ENCODE measurements at places on chromosomes 1 and 21.

DNA sequence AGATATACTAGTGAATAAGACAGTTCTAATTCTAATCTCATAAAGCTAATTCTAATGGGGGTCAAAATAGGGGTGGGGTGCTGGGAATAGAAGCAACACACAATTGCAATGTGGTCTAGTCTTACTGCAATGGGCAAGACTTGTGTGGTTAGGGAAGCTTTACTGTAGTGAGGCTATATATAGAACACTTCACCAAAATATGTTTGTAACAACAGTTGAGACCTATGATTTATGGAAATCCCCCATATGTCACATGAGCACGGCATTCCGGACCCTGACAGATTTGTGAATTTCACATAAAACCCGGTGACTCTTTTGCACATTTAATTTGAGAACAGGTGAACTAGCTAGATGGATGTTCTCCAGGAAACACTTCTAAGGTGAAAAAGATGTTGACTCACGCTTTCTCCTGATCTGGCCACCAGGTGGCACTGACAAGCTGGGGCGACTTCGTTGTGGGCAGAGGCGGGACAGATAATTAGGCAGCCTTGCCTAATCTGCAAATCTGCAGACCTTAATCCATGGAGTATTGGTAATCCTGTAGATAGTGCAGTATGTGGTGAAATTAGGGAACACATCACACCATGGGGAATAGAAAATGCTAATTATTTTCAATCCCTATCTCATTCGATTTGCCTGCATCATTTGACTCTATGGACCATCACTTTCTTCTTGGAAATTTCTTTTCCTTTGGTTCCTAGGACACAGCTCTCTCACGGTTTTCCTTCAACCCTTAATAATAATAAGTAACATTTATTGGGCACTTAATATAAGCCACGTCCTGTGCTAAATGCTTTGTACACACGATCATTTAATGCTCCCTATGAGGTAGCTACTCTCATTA, 37.7 kb downstream of the KIAA0040 start:
- peak; percentile 63 for DNase-seq

GRCh38 chr1:8822373-8823294, 5.2 kb upstream of the RERE start:
- DNase-seq = no peak

- no peak for DNase-seq
Observed at GRCh38 chr21:34640858-34641257, 25.9 kb upstream of the RCAN1 start.

GRCh38 chr1:218164111-218164929, 120.8 kb upstream of the RRP15 start:
- peak; percentile 3 for DNase-seq

- peak; percentile 65 for DNase-seq
Observed at GRCh38 chr1:161013488-161014230, 7.3 kb downstream of the F11R start.

DNA sequence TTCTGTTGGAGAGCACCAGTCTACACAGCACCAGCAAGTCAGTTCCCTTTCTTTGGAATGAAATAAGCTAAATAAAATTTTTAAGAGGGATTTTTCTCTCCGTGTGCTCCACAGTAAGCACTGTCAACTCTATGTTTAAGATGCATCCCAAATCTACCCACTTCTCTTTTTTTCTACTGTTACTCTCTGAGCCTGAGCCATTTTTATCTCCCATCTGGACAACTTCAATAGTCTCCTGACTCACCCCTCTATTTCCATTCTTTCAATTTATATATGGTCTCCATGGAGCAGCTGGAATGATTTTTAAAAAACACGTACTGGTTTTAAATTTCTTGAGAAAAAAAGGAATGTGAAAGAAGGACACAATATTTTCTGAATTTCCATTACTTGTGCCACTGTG, 24.7 kb upstream of the CCT8 start:
- no peak for DNase-seq

- no peak for DNase-seq
Observed at GRCh38 chr1:204282761-204283221, 69.0 kb upstream of the GOLT1A start.

DNA sequence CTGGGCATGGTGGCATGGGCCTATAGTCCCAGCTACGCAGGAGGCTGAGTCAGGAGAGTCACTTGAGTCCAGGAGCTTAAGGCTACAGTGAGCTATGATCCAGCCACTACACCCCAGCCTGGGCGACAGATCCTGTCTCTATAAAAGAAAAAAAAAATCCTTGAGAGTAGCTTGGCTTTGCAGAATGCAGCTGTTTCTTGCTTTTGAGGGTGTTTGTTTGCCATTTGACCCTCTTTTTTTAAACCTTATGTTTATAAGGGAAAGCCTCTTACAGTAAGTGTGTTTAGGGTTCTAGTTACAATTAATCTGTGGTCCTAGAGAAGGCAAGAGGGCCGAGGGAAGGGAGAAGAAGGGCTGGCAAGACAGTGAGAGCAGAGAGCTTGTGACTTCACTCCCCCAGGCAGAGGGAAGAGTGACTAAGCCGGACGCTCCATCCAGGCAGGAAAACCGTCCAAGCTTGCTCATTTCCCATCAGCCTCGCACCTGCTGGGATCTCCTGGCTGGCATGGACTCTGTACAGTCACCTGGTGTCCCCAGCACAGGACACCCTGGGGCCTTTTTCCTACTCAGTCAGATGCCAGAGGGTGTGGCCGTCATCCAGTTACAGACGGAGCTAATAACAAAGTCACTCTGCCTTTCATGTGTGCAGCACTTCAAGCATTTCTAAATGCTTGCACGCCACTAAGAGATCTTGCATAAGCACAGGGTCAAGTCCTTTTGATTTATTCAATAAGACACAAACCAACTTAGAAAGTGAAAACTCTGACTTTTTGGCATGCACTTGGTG, 55.5 kb upstream of the PSEN2 start:
- no peak for DNase-seq
